MV-4-11 (cell line): ENCODE measurements at places on chromosomes 1 and 21.

GRCh38 chr1:10973956-10974881 is 38.2 kb upstream of the TARDBP start:
- no peak for DNase-seq

DNA sequence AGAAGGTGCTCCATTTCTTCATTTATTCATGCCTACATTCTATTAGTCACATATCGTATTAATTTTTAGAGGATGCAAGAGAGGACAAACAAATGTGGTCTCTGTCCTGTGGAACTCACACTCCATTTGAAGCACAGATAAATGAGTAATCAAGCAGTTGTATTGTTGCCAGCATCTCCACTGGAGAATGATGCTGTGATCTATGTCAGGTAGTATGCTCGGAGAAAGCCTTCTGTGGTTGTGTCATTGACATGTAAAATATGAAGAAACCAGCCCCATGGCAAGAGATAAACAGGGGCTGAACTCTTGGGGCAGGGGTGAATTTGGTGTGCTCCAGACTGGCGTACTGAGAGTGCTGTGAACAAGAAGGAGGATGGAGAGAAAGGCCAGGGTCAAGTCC is 101.2 kb downstream of the FASLG start:
- no peak for DNase-seq

DNA sequence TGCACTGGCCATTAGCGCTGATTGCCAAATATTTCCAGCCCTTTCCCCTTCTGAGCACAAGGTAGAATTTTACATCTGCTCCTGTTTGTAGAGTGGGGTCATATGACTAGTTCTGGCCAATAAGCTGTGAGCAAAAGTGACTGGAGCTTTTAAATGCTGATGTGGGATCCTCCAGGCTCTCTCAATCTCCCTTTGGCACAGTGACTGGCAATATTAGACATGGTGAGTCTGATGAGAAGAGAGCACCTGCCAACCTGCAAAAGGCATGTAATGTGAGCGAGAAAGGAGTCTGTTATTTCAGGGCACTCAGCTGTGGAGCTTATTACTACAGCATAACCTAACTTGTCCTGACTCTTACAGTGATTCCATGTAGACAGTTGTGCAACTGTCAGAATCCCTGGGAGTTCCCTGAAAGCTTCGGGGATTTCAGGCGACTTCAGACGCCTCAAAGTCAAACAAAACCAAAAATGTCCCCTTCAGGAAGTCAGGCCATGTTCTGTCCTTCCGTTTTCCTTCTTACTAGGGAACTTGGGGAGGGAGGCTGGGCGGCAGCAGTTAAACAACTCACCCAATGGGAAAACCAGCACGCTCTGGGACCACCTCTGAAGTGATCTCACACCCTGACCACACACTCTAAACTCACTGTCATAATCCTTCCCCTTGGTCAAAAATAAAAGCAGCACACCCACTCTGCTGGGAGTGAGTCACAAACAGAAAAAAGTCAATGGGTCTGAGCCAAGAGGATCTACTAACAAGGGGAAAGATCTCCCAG is 3.6 kb upstream of the RASSF5 start:
- peak; percentile 99 for DNase-seq

GRCh38 chr1:243313635-243314536 is 58.0 kb downstream of the SDCCAG8 start:
- DNase-seq, result no peak

DNA sequence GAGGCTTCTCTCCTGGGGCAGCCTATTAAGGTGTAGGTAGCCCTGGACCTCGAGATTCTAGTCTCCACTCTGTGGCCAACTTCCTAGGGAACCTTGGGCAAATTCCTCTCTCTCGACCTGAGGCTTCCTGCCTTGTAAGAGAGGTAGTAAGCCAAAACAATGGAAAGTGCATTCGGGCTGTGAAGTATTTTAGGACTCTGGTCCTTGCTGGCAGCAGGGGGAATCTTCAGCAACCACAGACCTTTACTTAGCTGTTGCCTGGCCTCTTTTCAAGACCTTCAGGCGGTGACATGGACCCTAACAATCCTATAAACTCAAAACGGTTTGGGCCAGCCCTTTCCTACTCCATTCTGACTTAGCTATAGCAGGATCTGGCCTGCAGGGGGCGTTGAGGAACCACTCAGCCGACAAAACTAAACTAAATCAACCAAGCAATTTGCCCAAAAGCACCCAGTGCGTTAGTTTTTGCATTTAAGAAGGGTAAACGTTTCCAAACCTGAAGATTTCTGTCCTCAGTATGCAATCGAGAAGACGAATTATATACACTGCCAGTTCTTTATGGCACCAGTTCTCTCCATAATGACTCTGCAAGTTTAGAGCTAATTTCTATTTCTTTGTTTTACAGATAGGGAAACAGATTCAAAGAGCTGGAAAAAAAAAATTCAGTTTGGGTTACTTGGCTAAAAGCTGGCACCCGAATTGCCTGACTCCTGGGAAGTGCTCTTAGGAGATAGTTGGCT is 10.9 kb upstream of the SESN2 start:
- peak; percentile 70 for DNase-seq

GRCh38 chr1:175733722-175734121 is 9.7 kb downstream of the TNR start:
- DNase-seq, result no peak

- DNase-seq, result no peak
These were observed at the start of gene FBLIM1 for GRCh38 chr1:15758343-15758931. TSS of gene FBLIM1 (plus strand) at chr1:15758795. CDS start at chr1:15764984, 6,189 bp downstream.

- peak; percentile 10 for DNase-seq
These were observed 482.9 kb downstream of the PTPRU start for GRCh38 chr1:29719253-29719652.

DNA sequence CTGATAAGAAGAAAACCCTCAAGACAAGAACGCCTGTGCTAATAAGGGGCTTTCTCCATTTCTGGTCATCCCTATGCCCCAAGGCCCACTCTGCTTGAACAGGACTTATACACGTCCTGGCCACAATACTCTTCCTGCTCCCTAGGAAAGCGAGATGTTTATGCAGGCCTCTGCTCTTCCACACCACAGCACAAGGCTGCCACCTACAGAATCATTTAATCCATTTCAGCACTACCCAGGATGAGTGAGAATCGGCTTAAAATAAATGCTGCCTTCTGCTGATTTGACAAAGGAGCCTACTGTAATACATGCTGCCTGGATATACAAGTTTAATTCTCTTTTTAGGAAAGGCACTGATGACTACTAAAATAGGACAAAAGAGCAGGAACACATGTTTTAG is 29.4 kb downstream of the FRRS1 start:
- peak; percentile 57 for DNase-seq

DNA sequence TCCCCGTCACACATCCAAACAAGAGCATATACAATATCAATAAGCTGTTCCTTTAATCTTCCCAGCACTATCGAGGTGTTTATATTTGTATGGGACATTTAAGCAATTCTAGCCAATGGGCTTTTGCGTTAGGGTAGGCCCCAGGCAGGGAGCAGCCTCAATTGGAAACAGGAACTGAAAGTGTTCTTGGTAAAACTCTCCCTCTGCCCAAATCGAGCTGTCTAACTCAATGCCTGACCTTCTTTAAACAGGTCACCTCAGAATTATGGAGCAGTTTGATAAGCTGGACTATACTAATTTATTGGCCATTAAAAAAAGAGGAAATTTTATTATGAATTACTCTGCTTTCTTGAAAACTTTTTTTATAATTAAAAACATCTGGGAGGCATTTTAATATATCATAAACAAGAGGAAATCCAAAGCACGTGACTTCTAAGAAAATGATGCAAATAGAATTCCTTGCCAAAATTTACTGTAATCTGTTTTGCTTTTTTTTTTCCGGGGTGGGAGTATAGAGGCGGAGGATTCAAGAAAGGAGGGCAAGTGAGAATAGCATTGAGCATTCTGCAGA is 498.1 kb downstream of the LMO4 start:
- DNase-seq, result peak; percentile 96

DNA sequence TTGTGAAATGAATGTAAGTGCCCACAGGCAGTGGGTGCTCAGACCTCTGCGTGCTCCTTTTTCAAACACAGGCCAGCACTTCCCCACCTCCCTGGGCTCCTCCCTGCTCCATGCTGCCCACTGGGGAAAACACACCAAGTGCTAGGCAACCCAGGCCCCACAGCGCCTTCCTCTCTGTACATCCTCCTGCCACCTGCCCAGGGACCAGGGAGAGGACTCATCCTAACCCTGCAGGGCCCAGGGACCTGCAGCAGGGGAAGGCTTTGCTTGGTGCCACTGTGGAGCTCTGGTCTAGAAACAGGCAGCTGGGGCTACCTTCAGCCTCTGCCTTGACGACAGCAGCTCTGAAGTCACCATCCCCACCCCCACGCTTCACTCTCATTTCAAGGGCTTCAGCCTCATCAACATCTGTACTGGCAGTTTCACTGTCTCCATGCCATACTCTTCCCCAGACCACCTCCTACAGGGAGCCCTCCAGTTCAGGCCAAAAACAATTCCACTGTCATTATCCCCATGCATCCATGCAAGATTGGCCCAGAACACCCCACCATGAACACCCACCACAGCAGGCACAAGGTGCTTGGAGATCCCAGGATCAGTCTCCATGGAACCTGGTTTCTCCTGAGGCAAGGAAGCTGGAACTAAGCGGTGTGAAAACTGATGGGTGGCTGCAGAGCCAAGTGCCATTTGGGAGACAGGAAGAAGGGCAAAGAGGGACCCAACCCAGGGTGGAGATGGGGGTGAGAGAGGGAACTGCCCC is 1.1 kb downstream of the IGSF8 start:
- no peak for DNase-seq

DNA sequence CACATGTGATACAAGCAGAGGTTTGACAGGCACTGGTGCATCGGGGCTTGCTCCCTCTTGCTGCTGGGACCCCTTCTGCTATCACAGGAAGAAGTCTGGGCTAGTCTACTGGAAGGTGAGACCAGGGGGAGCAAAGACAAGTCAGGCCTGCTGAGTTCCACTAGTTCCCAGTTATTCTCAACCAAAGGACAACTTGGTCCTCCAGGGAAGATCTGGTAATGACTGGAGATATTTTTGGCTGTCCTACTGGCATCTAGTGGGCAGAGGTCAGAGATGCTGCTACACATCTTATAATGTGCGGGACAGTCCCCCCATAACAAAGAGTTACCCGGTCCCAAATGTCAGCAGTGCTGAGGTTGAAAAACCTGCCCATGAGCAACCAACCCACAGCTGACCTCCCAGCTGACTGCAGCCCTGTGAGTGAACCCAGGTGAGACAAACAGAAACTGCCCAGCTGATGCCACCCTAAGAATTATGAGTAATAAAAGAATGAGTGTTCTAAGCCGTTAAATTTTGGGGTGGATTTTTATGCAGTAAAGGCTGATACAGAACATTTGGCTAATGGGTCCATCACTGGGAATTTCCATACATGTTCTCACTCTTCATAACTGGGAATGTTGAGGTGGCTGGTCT is 71.6 kb downstream of the NENF start:
- no peak for DNase-seq

- DNase-seq, result peak; percentile 96
These were observed 4.1 kb downstream of the KIF21B start for GRCh38 chr1:201019321-201019977.
